ENCODE measurements at places on chromosomes 1 and 21.

DNA sequence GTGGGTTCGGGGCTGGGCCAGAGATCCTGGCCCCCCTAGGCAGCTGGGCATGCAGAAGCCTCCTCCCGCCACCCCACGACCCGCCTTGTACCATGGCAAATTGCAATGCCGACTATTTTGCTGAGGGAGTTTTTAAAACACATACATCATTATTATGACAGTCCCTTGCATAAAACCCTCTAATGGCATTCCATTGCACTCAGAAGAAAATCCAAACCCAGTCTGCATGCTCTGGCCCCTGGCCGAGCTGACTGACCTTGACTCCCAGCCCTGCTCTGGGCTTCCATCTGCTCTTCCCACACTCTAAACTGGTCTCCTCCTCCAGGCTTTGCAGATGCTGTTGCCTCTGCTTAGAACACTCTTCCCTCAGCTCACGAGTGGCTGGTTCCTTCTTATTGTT is 28.0 kb downstream of the PADI2 start:
- DNase-seq = no peak

DNA sequence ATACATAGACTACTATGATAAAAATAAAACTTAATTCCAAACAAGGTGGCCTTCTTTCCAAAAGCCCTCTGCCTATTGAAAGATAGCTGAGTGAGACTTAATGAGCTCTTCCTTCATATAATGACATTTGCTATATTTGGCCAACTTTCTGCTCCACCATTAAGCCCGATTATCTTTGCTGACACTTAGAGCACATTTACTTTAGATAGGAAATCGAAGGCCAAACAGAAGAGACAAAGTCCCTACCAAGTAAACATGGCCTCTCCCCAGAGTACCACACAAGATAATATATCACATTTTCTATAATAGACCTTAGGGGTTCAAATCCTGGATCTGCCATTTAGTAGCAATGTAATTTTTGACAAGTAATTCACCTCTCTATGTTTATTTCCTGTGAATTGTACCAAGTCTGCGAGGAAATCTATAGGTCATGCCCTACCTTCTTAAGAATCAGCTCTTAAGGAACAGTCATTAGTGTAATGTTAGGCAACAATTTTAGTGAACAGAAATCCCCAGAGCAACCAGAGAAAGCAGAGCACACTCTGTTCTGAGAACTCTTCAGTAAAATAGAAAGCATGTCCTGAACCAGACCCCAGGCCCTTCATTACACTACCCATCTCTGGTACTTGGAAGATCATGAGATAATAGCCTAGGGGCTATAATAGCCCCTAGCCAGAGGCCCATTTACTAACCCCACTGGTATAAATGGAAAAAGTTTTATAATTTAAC is 17.3 kb upstream of the COA6 start:
- no peak for DNase-seq

DNA sequence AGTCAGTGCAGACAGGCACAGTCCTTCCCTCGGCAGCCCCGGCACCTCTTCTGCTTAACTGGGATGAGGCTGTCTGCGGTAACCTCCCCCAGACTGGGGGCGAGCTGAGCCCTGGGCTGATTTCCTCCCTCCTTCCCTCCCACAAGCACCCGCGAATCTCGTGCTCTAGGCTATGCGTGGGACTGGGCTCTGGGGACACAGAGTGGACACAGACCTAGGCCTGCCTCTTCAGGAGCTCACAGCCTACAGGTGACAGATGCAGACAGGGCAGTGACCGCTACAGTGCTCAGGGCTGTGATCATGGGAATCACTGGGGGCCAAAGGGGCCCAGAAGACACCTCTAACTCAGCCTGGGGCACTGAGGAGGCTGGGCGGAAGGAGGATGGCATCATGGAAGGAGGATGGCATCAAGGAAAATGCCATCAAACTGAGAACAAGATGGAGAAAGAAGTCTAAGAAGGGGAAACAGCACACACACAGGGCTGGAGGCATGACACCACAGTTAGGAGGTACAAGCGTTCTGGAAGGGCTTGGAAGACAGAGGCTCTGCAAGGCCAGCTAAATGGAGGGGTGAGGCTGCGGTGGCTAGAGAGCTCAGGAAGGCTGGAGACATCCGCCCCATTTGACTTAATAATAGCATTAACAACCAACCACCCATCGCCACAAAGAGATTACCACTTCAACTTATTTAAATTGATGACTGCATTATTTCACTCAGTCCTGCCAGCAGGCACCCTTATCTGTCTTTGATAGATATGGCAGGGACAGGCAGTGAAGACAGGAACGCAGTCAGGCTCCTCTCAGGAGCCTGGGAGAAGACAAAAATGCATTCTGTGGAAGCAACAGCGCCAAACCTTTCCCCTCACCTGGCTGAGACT is 4.2 kb downstream of the TTC39A start:
- no peak for DNase-seq

DNA sequence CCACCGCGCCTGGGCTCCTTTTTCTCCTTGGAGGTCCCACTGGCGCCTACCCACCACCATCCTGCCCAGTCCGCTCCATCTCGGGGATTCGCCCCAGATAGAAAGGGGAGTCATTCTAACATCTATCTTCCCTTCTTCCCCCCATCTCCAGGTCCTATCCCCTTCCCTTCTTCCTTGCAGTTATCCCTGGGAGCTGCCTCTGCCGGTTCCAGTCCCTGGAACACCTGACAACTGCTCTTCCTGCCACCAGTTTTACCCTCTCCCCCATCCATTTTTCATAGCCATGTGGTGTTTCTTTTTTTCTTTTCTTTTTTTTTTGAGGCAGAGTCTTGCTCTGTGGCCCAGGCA is 12.0 kb upstream of the COL16A1 start:
- DNase-seq = no peak

GRCh38 chr1:117567435-117567834 is 38.4 kb upstream of the TENT5C start:
- no peak for DNase-seq

DNA sequence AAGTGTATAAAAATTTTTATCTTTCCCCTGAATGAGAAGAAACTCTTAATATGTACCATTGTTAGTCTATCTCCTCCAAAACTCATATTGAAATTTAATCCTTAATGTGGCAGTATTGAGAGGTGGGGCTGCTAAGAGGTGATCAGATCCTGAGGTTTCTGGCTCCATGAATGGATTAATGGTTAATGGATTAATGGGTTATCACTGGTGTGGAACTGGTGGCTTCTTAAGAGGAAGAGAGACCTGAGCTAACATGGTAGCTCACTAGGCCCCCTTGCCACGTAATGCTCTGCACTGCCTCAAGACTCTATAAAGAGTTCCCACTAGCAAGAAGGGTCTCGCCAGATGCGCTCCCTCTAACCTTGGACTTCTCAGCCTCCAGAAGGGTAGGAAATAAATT is 70.6 kb upstream of the ZBTB18 start:
- no peak for DNase-seq

DNA sequence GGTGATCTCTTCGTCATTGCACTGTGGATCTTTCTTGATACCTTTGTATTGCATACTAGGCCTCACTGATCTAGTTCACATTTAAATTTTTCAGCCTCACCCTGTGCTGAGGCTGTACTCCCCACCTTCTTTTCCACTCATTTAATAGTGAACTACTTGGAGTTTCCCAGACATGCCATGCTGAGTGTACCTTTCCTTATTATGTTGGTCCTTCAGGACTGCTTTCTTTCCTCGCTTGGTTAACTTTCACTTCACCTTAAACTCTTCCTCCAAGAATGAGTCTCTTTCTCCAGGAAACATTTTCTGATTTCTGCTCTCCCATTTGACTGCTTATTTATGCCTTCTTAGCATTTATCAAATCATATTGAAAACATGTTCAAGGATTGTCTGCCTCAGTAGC is 20.8 kb downstream of the RNF2 start:
- no peak for DNase-seq

- DNase-seq = no peak
These were observed 8.6 kb downstream of the TNFRSF18 start for GRCh38 chr1:1197551-1198422.

DNA sequence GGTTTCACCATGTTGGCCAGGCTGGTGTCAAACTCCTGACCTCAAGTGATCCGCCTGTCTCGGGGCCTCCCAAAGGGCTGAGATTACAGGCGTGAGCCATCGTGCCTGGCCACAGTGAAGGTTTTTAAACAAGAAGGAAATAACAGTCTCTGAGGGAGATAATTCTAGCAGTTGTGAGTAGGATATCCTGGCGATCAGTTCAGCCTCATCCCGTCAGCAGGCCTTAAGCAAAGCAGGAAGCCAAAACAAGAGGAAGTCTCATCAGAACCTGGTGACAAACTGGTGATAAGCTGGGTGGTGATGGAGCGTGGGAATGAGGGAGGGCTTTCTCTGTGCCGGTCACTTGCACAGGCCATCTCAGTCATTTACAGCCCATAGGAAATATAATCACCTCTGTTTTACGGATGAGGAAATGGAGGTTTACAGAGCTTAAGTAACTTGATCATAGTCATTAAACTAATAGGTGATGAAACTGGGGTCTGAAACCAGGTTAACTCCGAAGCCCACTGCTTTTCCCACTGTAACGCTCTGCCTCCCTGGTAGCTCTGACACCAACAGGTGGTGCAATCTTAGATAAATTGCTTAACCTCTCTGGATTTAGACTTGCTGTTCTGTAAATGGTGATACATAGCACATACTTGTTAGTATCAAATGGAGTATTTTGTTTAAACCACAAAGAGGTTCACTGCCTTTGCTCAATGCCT is 40.8 kb upstream of the A3GALT2 start:
- DNase-seq = no peak

- no peak for DNase-seq
These were observed 176.8 kb downstream of the DISC1 start for GRCh38 chr1:231803353-231803752.

DNA sequence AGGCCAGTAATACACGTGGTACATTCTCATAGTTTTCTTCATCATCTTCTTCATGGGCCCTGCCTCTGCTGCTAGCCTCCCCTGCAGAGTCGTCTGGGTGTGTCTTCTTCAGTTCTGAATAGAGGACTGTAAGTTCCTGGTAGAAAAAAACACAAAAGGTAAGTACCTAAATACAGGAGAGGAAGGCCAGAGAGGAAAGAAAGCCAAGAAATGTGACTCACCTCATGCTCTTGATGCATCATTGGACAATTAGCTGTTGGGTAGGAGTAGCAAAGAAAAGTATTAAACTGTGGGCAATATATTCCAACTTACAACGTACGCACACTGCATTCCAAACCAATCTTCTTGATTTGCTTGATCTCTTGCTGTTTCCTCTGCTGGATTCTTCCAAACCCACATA is 21.8 kb downstream of the FCRL3 start:
- no peak for DNase-seq

- DNase-seq = no peak
These were observed 24.0 kb upstream of the SPOCD1 start for GRCh38 chr1:31839662-31840343.

- DNase-seq = no peak
These were observed 37.8 kb upstream of the S1PR1 start for GRCh38 chr1:101198842-101199636.

GRCh38 chr1:161728376-161729226 is 7.3 kb downstream of the FCRLB start:
- DNase-seq = no peak

DNA sequence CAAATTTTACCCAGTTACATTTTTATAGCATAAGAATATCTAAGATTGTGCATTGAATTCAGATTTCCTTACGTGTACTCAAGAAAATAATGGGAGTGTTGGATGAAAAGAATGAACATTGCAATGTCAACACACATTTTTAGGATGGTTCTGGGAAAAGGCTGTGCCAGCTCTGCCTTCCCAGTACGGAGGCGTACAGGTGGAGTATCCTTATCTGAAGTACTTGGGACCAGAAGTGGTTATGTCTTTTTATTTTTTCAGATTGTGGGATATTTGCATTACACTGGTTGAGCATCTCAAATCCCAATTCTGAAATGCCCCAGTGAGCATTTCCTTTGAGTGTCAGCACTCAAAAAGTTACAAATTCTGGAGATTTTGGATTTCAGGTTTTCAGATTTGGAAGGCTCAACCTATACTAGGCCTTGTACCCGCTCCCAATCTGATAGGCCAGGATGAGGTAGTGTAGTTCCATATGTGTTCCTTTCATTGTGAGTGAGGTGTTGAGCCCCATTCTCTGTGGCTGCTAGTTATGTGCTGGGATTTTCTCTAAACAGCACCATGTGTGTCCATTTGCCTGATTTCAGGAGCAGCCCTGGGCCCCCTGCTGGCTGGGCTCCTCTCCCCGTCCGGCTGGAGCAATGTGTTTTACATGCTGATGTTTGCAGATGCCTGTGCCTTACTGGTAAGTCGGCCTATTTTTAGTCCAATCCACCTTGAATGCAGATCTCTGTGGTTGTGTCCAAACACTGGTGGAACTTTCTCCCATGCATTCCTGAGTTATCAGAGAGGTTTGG is 60.8 kb downstream of the SLC37A1 start:
- DNase-seq = no peak

GRCh38 chr1:60502506-60502905 is 428.9 kb upstream of the C1orf87 start:
- no peak for DNase-seq

DNA sequence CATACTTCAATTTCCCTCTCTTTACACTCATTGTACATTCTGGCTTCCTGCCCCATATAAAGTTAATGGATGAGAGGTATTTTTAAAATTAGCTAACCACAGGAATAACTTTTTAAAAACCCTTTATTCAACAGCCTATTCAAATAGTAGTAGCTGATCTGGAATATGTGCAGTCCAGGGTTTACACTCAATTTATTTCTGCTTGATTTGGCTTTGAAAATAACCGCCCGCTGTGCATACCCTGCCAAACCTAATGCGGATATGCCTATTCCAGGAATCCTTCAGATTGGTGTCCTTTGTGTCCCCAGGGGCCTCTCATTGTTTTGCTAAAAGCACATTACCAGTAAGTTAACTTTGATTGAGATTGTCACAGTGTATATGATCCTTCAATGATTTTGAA is 1686.2 kb downstream of the PLA2G4A start:
- no peak for DNase-seq

GRCh38 chr1:22772014-22772413 is 61.4 kb downstream of the EPHB2 start:
- no peak for DNase-seq

DNA sequence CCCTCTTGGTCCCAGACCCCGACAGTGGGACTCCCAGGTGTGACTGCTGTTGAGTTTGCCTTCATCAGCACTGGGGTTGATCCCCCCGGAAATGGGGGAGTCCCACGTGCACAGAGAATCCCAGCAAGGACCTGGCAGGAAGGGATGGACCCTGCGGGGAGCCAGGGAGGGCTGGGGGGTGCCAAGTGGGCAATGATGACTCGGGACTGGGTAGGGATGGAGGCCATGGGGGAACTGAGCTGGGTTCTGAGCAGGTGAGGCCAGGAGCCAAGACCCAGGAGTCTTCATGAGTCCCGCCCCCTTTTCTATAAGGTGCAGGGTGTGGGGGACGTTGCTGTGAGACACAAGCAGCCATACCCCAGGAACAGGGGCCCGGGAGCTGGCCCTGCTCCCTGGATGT is 103.8 kb downstream of the CRYAA start:
- DNase-seq = no peak

GRCh38 chr1:224782281-224783000 is 147.0 kb upstream of the DNAH14 start:
- no peak for DNase-seq

- DNase-seq = no peak
These were observed 9.9 kb upstream of the TRABD2B start for GRCh38 chr1:48007047-48007446.

Measured in iPS DF 19.7 (cell line).